ENCODE measurements at places on chromosomes 3 and 15. TPM values are rescaled to one million over a fixed set of nuclear protein-coding genes. Genes with fewer than 3 reads are reported as not detected.

Gene ZWILCH
- 8.3 TPM for total RNA-seq

Gene TNFAIP8L3
- 112 TPM for total RNA-seq

Gene TTLL13
- total RNA-seq = under 0.01 TPM

Gene HEXA
- total RNA-seq = 58.0 TPM

Gene KBTBD8
- 1.5 TPM for total RNA-seq

Gene FRG2C
- total RNA-seq = not detected

Gene GJD2
- total RNA-seq = not detected

Measured in lung microvascular endothelial cell (primary cell).